ENCODE measurements at places on chromosomes 4 and X.
A peak's percentile ranks its signal among the peaks of the same experiment; 100 is the strongest.

DNA sequence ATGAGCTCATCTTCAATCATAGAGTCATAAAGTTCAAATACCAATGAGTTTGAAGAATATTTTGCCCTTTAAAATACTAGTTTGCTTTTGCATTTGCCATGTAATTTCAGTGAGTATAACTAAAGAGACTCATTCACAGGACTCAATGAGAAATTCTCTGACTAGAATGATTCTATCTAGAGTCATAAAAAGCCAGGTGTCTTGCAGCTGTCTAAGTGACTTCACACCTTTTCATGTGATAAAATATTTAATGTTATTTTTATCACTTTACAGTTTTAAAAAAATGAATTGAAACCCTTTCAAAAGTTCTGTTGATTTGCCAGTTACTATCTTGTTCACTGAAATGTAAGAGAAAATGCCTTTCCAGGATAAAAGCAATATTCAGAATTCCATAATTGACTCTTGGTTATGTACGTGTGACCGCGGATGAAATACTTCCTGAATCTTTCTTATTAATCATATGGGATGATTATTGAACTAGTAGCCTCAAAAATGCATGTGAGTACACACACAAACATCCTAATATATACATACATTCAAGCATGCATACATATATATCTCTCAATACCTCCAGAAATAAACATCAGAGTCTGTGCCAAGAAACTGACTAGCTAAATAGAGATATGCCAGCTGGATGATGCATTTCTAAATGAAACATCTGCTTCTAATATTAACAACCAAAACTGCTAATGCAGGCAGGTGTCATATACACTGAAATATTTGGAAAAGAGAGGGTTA, 87.0 kb downstream of the GABRB1 start:
- DNase-seq, result no peak

DNA sequence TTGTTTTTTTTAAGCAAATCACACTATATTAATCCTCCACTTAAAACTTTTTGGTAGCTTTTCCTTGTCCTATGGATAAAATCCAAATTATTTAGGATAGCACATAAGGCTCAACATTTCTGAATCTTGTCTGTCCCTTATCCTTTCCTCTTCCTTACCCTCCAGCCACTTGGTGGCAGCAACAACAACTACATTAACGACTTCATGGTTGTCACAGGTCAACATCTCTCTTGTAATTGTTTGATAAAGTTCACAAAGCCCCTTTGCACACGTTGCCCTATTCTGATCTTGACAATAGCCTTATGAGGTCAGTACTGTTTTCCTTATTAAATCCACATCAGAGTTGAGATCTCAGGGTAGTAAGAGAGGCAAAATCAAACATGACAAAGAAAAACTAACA, 269.0 kb upstream of the PABPC4L start:
- DNase-seq, result no peak

DNA sequence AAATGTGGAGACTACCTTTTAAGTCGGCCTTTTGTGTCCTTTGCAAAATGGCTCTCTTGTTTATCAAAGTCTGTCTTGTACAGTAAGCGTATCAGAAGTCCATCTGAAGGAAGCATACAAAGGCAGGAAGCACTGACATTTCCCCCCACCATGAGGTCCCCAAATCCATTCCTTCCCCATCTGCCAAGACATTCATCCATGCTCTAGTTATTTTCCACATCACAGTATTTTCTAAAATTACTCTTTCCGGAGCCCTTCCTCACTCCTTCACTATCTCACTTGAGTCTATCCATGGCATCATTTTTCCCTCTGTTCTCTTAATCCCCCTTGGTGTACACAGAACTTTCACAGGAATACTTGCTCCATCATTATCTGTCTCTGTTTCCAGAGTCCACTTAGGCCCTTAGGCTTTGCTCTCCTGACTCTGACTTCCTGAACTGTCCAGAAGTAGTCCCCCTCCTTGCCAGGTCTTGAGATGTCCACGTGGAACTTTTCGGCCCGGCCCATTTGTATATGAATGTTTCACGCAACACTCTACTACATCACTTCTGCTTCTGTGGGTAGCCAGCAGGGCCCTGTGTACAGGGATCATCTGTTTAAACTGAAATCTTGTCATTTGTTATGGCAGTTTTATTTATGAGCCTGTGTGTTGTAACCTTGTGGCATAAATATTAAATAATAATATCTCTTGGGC, 2.1 kb downstream of the SEL1L3 start:
- no peak for DNase-seq

GRCh38 chrX:118552121-118552900, 56.7 kb downstream of the DOCK11 start:
- peak; percentile 63 for DNase-seq

DNA sequence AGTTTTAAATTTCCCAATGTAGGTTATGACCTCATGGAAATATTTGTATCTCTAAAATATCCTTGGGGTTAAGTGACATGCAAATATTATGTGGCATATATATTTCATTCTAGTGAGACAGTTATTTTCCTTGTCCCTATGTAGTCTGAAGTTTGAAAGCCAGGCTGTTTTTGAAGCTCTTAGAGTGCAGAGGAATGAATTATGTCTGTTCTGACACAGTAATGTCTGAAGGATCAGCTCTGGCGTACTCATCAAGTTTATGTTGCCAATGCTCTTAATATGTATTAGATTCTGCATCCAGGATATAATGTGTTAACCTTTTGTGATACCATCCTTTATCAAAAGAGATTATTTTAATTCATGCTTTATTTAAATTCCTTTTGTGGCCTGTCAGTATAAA, 355.8 kb downstream of the PCDH7 start:
- no peak for DNase-seq

DNA sequence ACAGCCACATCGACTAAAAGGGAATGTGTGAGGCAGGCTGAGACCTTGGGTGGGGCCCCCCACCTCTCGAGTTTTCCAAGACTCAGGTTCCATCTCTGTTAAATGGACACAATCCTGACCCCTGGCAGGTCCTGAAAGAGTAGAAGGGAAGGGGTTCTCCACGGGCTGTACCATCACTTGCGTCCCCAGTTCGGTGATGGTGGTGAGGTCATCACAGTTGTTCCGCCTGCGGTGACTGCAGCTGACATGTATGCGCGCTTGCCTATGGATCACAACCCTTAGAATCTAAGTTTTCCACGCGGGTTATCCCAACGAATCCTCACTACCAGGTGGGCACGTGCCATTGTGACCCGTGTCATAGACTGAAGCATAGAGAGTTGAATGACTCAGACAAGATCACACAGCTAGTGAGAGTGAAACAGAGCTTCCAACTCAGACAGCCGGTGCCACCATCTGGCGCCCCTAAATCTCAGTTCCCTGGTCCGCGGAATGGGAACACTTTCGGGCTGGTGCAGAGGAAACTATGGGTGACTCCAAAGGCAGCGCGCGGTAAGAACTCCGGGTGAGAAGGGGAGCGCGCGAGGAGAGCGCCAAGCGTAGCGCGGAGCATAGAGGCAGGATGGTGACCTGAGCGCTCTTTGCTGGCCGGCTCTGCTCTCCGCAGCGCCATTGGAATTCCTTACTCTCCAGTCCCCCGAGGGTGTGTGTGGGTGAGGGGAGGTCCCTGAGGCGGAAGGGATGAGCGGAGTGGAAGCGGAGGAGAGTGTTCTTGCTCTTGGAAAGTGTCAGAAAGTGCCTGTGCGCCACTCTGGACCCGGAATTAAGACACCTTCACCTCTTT, 10.5 kb downstream of the MSX1 start:
- DNase-seq, result no peak

GRCh38 chrX:65034668-65035445, 58.6 kb upstream of the ZC4H2 start:
- peak; percentile 66 for DNase-seq

DNA sequence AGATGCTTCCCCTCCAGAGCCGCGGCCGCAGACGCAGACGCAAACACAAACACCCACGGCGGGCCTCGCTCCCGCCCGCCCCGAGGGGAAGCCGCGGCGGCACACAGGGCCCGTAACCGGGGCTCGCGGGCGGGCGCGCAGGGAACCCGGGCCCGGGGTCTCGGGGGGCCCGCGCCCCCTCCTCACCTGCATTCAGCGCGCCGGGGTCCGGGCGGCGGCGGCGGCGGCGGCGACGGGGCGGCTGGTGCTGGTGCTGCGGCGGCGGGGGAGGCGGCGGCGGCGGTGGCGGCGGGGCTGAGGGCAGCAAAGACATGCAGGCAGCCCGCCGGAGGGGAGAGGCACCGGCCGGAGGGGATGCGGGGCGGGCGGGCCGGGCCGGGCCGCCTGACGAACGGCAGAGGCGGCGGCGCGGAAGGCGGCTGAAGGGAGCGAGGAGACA, 255 bp upstream of the CNOT6L start:
- DNase-seq, result no peak

DNA sequence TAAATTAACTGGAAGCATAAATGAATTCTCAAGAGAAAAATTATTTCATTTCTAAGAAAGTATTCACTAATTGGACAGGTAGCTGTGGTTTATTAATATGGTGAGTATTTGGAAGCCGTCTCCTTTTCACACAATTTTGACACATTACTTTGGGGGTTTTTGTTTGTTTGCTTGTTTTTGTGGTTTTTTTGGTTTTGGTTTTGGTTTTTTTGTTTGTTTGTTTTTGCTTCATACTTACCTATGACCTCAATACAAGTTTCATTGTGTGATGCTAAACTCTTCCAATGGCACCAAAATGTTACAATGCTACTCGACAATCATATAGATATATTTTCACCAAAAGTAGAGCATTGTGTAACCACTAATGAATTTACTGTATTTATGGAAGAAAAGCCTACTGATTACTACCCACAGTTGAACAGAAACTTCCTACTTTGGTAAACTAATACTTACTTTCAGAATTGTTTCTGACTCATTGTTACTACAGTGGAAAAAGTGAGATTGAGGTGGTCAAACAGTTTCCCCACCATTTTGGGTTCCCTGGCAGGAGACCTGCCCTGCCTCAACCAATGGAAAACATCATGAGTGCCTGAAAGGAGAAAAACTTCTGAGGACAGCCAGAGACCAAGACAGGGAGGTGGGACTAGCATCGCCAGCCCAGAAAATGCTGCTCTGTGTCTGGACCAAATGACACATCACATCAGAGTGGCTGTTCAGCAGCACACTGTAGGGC, 443.1 kb downstream of the HNRNPD start:
- no peak for DNase-seq

DNA sequence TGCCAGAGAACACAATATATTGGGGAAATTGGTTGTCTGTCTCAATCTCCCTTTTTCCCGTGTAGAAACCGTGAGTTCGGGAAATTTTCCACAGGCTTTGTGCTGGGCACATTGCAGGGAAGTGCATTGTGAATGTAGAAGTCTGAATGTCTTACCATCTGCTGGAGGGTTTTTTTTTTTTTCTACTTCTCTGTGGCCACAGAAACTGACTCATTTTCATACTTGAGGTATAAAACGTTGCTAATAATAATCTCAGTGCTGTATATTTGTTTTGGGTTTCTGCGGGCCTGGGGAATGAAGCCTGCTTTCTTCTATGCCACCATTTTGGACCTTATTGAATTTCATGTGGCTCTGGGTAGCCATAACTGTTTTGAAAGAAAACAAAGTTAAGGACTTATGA, 1001.2 kb downstream of the STIM2 start:
- DNase-seq, result peak; percentile 39

DNA sequence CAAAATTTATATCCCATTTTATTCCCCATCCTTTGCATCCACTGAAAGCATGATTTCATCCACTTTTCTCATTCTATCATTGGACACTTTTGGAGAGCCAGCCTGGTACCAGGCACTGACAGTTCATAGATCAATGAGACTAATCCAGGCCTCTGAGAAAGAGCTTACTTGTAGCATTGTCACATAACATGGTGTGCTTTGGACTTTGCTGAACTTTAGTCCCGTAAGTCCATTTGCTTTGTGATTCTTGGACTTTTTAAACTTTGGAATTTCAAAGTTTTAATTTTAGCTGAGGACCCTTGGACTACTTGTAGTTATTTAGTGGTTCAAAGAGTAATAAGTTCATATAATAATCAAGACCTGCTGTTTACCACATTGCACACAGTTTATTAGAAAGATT, 11.5 kb downstream of the LIAS start:
- no peak for DNase-seq

- no peak for DNase-seq
Observed at GRCh38 chrX:1108501-1109445, 103.7 kb downstream of the CRLF2 start.

DNA sequence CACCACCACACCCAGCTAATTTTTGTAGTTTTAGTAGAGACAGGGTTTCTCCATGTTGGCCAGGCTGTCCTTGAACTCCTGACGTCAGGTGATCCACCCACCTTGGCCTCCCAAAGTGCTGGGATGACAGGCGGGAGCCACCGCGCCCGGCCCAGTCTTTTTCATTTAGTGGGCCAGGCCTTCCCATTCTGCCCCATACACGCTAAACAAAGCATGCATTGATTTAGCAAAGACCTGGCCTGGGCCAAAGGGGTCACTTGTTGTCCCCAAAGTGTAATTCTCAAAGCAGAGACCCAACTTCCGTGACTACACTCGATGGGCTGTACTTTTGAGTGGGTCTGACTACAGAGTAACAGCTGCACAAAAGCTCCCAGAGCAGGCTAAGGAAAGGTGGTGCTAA, 29.2 kb downstream of the CNGA2 start:
- no peak for DNase-seq

- peak; percentile 77 for DNase-seq
Observed at GRCh38 chr4:73828956-73829355, 7.5 kb upstream of the CXCL6 start.

GRCh38 chr4:1330761-1331590, 16.0 kb upstream of the UVSSA start:
- DNase-seq, result no peak

GRCh38 chrX:75303795-75304194, 29.9 kb downstream of the UPRT start:
- DNase-seq, result no peak

DNA sequence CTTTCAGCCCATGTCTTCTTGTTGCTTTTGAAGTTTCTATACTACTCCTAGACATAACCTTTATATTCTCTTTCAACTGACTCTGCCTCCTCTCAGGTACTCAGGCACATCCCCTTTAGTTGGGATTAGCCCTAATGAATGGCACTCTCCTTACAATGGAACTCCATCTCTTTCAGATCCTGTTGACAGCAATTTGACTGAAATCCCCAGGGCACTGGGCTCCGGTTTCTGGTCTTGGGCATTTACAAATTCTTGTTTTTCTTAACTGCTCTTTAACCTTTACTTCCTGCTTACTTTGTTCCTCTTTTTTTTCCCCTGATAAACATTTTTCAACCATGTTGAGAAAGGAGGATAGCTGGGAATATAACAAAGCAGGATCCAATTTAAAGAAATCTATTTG, 68.9 kb downstream of the ENOX2 start:
- no peak for DNase-seq

DNA sequence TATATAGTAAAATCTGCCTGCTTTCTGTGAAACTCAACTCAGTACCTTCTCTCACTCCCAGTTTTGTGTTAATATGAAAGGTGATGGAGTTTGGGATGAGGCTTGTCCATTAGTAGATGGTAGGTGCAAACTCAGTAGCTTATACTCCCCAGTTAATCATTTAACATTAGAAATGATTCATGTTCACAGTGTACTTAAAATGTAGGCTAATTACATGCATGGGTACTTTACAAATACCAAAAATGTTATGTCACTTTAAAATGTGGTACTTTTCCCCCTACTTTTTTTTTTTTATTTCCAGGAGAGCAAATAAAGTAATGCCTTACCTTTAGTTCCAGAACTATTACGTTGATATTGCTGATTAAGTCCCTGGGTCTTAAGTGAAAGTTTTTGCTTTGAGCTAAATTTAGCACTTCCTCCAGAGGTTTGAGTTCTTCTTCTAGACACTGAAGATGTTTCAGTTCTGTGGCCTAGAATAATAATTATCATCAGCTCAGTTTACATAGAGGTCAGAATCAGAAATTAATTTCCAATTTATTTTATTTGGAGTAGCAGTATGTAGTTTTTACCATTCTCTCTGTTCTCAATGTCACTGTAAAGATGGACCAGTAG, 3.0 kb downstream of the IL2 start:
- no peak for DNase-seq
